ENCODE measurements at places on chromosomes 6 and 20. TPM values are rescaled to one million over a fixed set of nuclear protein-coding genes. Genes with fewer than 3 reads are reported as not detected.

- no peak for DNase-seq
Observed at GRCh38 chr6:45923831-45924391, 91.7 kb downstream of the CLIC5 start.

- DNase-seq = no peak
Observed at GRCh38 chr6:163926642-163927041, 512.1 kb downstream of the QKI start.

DNA sequence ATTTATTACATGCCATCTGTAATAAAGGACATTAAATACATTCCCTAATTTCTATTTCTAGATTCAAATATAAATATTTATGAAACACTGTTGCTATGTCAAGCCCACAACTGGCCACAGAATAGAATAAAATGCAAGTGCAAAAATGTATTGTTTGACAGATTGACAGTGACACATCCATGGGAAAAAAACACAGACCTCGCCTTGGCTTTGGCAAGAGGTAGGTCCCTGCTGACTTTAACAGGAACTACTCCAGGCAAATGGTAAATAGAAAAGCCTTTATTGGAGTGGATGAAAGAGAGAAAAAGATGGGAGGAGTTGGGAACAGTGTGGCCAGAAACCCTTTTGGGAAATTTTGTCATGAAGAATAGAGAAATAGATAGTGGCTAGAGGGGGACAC lies 622.9 kb downstream of the UTRN start:
- DNase-seq = no peak

GRCh38 chr6:132405143-132405915 lies 4.1 kb upstream of the MOXD1 start:
- no peak for DNase-seq

DNA sequence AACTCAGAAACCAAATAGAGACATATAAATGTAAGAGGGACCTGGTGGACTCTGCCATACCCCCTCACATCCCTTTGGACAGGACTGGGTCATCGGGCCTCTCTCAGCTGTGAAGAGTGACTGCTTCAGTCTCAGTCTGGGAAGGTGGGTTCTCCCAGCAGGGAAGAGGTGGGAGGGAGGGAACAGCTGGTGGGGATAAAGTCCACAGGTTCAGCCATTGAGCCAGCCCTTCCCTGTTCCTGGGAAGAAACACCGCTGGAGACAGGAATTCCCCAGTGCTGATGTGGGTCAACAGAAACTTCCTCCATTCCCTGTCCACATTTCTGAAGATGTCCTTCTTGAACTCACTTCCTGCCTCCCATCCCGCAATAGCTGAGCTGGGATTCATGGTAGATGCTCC lies 209.2 kb upstream of the PMEPA1 start:
- DNase-seq = no peak

GRCh38 chr6:147136057-147136456 lies 68.2 kb upstream of the STXBP5 start:
- no peak for DNase-seq

DNA sequence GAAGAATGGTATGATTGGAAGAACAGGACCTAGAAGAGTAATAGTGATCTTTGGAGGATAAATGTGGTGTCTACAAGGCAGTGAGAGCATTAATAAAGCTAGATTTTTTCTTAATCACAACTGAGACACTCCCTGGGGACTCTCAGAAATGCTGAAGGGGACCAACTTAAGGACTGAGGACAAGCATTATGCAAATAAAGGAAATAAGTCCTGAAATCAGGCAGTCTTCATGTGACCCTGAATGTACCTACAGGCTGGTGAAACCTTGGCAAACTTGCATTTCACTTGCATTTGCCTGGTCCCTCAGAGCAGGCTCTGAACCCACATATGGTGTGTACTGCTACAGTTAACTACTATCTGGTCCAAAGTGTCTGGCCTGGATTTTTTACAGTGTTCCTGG lies 19.3 kb upstream of the TTK start:
- DNase-seq = no peak

Gene FOXA2
- total RNA-seq = not detected

Gene GRIK2
- 0.67 TPM for total RNA-seq

Gene CDC5L
- 20.7 TPM for total RNA-seq

Measured in cardiac septum (tissue), 1 donor.